ENCODE measurements at places on chromosomes 1 and 21.

DNA sequence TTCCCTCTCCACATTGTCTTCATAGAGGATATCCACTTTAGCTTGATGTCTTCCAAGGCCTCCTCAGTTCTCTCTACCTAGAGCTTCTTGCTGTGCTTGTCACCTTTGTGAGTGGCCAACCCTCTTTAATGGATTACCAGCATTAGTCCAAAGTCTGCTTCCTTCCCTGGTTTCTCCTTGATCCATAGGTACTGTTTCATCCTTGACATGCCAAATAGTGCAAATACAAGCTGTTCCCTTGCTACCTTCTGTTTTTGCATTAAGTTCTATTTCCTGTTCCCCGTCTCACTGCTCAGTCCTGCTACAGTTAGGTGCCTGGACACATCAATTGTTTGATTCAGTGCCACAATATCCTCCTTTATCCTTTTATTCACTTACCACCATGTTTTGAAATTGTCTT lies 19.2 kb downstream of the MAST2 start:
- DNase-seq: no peak

DNA sequence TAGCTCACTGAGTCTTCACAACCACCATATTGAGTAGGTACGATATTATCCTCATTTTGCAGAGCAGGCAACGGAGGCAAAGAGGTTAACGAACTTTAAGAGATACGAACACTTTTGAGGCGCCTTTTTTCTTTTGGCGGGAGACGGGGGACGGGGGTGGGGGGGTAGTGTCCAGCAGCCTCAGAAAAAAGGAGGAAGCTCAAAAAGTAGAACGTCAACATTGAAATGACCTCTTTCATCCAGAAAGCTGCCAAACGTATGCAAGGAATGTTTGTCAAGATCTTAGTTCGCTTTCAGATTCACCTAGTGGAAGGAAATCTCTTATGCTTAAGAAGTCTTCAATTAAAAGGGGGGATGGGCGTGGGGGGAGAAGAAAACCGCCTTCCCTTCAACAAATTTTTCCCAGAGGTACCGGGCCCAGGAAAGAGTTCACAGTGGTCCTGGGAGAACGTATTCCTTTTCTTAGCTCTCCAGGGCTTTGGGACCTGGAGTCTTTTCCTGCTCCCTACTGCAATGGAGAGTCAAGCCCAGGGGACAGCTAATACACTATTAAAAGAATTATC lies 1.1 kb upstream of the PCAT6 start:
- DNase-seq: no peak

- DNase-seq: no peak
Observed at GRCh38 chr1:226569879-226570547, 21.4 kb downstream of the STUM start.

GRCh38 chr1:34867415-34867814 lies 7.9 kb upstream of the SMIM12 start:
- DNase-seq: no peak

- no peak for DNase-seq
Observed at GRCh38 chr1:38990386-38990737, 714 bp upstream of the AKIRIN1 start.

DNA sequence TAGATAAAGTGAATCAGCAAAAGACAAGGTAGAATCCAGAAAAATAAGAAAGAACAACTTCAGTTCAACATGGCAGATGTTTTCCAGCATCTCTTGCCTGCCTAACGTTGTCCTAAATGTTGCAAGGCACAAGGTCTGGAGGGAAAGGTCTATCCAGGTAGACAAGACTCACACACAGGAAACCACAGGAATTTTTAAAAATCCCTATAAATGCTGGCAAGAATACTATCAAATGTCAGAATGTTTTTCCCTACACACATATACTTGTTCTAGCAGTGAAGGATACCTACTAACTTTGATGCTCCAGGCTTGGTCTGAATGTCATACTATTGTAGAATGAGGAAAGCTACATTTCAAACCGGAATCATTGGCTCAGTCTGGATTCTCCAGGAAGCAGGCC lies 10.6 kb downstream of the GJA5 start:
- DNase-seq: no peak

GRCh38 chr1:114130846-114131525 lies 22.7 kb downstream of the SYT6 start:
- DNase-seq: no peak

Data from left renal pelvis (tissue), 4 donors.